ENCODE measurements at places on chromosomes 6 and 20.

DNA sequence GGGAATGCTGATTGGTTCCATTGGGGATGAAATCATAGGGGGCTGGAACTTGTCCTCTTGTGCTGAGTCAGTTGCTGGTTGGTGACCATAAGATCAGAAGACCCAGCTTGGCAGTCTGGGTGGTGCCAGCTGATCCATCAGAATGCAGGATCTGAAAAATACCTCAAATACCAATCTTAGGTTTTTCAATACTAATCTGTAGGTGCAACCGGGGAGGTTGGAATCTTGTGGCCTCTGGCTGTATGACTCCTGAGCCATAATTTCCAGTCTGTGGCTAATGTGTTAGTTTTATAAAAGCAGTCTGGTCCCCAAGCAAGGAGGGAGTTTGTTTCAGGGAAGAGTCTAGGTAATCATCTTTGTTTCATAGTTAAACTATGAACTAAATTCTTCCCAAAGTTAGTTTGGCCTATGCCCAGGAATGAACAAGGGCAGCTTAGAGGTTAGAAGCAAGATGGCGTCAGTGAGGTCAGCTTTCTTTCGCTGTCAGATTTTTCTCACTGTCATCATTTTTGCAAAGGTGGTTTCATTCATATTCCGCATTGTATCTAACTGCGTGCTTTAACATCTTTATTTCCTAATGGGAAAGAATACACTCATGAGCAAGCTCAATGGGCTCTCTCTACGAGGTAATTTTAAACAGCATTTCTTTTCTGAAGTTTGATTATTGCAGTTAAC, 2.0 kb downstream of the ARMH2 start:
- no peak for DNase-seq

- no peak for DNase-seq
These were observed 176.5 kb upstream of the PDE7B start for GRCh38 chr6:135675026-135675425.

DNA sequence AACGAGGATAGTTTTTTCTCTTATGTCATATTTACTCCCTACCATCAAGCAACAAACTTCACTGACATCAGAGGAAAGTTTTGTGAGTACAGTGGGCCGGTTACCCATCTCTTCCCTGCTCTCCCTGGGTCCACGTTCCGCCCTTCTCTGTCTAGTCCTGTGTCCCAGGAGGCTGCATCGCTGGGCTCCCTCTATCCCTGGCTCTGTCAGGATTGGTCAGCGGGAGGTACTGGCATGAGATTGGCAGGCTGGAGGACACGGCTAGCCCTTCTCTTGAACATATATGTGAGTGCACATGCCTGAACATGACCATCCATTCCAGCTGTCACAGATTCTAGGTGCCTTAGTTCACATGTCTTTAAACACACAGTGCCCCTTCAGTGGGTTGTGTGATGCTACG, 30.3 kb upstream of the TMEM181 start:
- DNase-seq = no peak

GRCh38 chr6:110493253-110493800, 16.9 kb upstream of the SLC22A16 start:
- DNase-seq = no peak

DNA sequence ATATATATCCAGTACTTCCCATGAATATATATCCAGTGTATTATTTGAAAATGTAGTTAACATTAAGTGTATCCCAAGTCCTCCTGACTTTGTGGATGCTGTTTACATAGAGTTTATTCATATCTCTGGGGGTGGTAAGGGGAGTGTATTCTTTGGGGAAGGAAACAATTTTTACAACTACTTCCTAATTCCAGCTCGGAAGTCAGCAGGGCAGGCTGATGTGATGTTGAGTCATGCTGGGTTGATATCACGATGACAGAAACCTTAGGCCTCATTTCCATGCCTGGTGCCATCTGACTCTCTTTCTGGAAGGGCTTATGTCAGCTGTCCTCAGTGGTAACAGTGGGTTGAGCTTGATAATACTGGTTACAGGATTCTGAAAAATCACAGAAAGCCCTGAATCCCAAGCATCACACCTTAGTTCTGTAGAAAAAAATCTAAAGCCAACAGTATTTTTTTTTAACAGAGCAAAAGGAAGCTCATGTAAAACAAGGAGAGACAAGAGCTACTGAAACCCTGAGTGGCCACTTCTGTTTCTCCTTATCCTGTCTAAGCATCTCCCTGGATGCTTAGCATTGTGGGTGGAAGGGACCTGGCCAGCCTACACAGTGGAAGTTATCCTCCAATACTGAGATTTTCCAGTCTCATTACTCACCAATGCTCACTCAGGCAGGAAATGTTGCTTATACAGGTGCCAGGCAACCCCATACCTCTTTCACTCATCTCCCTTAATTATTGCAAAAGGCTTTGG, 75.2 kb upstream of the IYD start:
- no peak for DNase-seq

- no peak for DNase-seq
These were observed 31.4 kb upstream of the TRIM26 start for GRCh38 chr6:30244560-30244959.

GRCh38 chr20:63547725-63548480, at the start of gene SRMS:
SRMS (minus strand) TSS chr20:63547749; CDS start chr20:63547463, 286 bp downstream.
- no peak for DNase-seq

- no peak for DNase-seq
These were observed 44.6 kb upstream of the PXDC1 start for GRCh38 chr6:3795836-3796718.

GRCh38 chr6:55562318-55562717, 16.7 kb downstream of the HMGCLL1 start:
- DNase-seq = no peak

GRCh38 chr6:53333439-53334408, 15.0 kb downstream of the ELOVL5 start:
- DNase-seq = no peak

GRCh38 chr6:96604420-96604819, 41.5 kb downstream of the FHL5 start:
- no peak for DNase-seq

DNA sequence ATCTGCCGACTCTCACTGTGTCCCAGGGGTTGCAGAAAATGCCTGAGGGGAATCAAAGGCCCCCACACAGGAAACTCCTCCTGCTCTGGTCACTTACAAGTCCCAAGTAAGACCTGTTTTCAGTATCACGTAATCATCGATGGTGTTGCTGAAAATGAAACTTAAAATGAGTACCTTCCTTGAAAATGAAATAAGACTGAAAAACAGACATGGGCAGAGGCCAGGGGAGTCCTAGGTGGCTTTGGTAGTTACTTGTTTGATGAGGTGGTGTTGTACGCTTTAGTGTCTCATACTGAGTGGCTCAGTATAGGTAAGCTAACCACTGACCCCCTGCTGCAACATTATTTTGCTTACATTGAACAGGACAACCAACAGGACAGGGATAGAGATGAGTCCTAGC, 43.0 kb upstream of the SYNCRIP start:
- DNase-seq = no peak

DNA sequence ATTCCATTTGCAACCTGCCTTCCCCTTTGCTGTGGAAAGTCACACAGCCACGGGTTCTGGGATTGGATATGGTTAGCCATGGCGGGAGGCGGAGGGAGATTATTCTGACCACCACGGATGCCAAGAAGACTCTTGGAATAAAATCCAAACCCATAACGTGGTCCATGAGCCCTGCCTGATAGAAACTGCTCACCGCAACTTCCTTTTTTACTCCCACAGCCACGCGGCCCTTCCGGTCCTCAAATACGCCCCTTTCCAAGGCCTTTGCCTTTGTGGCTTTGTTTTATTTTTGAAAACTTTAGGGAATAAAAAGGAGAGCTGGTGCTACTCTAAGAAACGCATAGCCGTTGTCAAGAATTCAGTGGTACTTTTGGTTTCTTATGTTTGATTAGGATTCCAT, 602.5 kb upstream of the CDH4 start:
- no peak for DNase-seq

DNA sequence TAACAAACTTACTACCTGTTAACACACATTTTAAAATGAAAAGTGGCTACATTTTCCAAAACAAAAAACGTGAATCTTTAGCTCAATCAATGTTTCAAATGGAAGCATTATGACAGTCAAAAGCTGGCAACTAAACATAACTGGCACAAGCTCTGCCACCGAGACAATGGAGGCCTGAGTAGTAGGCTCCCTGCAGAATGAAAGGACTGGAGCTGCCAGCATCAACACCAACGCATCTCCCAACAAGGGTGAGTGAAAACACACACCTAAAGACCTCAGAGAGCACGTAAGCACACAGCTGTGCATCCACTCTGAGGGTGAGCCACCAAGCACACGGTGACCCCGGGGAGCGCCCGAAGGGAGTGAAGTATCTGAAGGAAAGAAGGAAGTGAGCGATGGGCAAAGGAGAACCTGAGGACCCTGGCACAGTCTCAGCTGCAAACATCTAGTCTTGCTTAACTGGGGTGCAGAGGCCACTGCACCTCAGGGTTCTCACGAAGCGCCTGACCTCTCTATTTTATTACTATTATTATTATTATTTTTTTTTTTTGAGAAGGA, 1.6 kb upstream of the ADRM1 start:
- DNase-seq = no peak

GRCh38 chr6:47016261-47016660, 25.9 kb downstream of the ADGRF1 start:
- no peak for DNase-seq

DNA sequence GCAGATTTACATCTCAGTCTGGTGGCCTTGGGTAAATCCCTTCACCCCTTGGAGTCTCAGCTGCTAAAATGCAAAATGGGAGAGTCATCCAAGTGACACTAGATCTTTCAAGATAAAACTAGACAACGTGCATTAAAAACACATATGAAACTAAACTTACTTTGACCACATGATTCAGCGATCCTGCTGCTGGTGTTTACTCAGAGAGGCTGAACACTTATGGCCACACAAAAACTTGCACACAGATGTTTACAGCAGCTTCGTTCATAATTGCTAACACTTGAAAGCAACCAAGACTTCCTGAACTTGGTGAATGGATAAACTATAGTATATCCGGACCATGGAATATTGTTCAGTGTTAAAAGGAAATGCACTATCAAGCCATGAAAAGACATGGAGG, 55.3 kb upstream of the GPR6 start:
- DNase-seq = no peak

- no peak for DNase-seq
These were observed 96.6 kb downstream of the CDYL start for GRCh38 chr6:4872841-4873240.

- DNase-seq = no peak
These were observed 70.7 kb upstream of the RAB32 start for GRCh38 chr6:146472918-146473317.

DNA sequence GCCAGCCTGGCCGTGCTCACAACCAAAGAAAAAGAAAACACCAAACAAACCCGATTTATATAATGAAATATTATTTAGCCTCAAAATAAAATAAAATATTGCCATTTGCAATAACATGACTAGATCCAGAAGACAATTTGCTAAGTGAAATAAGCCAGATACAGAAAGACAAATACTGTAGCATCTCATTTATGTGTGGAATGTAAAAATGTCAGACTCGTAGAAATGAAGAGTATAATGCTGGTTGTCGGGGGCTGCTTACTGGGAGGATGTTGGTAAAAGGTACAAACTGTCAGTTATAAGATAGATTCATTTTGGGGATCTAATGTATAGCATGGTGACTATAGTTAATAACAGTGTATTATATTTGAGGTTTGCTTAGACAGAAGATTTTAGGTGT, 269.7 kb downstream of the THBS2 start:
- no peak for DNase-seq

DNA sequence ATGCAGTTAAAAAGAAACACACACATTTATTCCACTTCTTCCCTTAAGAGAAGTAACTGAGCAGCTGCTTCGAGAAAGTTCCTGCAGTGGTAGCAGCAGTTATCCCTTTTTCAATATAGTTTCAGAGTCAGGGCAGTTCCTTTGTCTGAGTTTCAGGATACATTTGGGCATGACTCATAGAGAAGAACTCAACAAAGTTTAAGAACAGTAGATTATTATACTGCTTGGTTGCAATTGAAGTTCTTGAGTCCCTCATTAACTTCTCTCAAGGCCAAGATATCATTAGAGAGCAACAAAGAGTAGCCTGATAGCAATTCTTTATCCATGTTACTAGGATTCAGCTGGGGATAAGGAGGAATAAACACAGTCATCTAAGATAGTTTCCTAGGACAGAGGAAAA, 54.4 kb downstream of the TPD52L1 start:
- no peak for DNase-seq

DNA sequence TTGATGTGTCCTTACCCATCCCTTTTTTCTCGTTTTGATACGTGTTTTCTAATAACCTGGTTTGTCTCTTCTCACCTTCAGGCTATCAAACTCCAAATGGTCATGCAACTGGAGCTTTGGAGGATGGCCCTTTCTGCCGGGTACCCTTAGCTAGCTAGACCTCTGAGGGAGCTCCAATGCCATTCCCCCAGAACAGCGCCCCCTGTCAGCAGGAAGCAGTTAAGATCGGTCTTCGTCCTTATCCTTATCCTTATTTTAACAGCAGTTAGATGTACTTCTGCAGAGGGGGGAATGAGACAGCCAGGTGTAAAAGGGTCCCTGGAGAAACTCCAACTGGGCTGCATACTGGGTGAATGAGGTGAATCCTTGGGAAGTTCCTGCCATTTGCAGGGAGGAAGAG, 37.2 kb downstream of the SEL1L2 start:
- DNase-seq = no peak

DNA sequence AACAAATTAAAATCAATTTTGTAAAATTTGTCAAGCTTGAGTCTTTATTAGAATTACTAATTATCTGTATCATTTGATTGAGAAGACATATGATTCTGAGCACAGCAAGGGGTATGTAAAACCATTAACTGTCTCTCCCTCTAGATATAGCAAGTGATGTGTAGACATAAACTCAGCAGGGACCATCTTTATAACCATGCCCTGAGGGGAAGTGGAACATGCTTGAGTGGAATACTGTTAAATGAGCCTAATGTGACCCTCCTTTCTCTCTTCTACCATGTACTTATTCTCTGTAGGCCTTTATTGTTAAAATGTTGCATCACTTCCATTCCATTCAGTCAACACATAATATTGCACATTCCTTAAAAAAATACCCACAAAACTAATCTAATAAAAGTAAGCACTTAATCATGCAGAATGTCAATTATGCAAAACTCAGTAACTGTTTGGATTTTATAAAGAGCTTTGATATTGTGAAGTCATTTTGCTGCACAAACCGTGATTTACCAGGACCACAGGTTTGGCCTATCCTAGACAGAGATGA, 896.6 kb upstream of the MANEA start:
- DNase-seq = no peak
